ENCODE measurements at places on chromosomes 11 and 22.
A peak's percentile ranks its signal among the peaks of the same experiment; 100 is the strongest.

GRCh38 chr22:37325039-37325395 lies 42.7 kb downstream of the CYTH4 start:
- DNase-seq: no peak

DNA sequence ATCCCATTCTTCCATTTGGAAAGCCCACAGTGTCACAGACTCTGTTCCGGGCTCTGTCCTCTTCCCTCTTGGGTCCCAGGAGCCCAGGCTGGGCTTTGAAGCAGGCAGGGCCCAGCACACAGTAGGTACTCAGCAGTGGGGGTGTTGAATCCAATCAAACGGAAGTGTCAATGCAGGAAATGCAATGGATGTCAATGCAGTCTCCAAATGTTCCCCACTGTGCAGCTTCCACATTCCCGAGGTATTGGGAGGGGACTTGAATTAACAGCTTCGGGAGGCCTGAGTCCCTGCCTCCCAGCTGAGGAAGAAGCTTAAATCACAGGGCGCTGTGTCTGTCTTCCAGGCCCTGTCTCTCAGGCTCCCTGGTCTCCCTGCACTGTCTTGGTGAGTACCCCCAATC lies 21.8 kb upstream of the SMIM35 start:
- DNase-seq: no peak

- DNase-seq: no peak
Measured at GRCh38 chr11:122494221-122494620, 161.3 kb upstream of the UBASH3B start.

DNA sequence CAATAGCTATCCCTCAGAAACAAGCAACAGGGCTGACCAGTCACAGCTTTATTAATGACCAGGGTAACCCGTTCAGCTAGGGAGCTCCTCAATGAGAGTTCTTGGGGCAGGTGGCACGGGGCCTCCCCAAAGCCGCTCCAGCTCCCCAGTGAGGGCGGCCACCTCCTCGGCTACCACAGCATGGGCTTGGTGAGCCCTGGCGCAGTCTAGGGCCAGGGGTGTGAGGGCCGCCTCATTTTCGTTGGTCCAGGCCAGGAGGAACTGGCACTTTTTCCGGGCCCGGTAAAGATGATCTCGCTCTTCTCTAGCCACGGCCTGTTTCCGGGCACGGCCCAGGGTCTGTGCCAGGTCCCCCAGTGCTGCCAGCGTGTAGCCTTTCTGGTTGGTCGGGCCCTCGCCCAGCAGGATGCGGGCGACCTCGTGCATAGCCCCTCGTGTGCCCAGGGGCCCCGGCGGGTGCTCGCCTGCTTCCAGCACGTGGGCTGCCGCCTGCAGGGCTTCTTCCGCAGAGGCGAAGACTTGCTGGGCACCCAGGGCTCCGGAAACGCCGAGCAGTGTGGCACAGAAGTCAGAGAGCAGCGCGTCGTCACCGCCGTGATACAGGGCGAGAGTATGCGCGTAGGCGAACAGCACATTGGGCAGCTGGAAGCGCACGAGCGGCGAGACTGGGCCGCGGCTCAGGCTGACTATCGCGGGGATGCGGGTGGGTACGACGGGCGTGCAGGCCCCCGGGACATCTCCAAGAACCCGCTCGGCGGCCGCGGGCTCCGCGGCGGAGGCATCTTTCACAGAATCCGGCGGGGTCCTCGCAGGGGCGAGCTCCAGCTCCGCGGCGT lies 913 bp downstream of the ZNHIT2 start:
- peak; percentile 40 for DNase-seq

DNA sequence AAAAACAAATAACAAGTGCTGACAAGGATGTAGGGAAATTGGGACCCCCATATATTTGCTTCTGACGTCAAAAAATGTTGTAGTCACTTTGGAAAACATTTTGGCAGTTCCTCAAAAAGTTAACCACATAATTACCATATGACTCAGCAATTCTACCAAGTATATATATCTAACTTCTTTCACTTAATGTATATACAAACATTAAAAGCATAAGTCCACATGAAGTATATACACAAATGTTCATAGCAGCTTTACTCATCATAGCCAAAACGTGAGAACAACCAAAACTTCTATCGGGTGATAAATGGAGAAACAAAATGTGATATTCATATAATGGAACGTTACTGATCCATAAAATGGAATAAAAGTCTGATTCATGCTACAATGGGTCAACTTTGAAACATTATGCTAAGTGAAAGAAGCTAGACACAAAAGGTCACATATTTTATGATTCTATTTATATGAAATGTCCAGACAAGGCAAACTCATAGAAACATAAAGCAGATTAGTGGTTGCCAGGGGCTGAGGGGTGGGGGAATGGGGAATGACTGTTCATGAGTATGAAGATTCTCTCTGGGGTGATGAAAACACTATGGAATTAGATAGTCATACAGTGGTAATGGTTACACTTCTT lies 48.7 kb upstream of the TEAD1 start:
- DNase-seq: no peak

DNA sequence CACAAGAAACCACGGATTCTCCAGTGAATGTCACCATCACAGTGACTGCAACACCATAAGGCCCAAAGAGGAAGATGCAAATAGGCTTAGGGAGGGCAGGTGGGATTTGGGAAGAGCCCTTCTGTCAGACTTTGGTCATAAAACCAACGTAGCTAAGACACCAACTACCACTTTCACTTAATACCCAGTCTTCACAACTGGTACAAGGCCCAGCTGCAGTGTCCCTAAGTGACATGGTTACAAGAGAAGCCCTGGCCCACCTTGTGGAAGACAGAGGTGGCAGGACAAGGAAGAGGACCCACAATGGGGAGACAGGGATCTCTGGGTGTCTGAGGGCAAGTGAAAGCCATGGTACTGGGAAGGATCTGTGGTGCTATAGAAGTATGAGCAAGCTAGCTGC lies 10.0 kb downstream of the VSIG10L2 start:
- no peak for DNase-seq

DNA sequence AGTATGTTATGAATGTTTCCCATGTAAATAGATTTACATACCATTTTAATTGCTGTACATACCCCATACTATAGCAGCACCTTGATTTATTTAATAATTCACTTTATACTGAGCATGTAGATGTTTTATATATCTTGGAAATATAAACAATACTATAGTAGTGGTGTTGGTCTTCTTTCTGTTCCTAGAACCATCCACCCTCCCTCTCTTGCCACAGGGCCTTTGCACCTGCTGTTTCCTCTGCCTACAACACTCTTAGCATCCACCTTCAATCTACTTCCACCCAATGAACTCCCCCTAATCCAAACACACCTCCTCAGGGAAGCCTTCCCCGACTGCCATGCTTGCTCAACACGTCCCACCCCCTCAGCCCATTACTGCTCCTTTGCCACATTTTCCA lies 30.2 kb downstream of the TESMIN start:
- DNase-seq: no peak
